ENCODE measurements at places on chromosomes 3 and 15. TPM values are rescaled to one million over a fixed set of nuclear protein-coding genes. Genes with fewer than 3 reads are reported as not detected.

- no peak for DNase-seq
Measured at GRCh38 chr15:89912674-89913396, at the start of gene ARPIN. Gene ARPIN (minus strand): TSS chr15:89912952. CDS start chr15:89912835, 117 bp downstream.

DNA sequence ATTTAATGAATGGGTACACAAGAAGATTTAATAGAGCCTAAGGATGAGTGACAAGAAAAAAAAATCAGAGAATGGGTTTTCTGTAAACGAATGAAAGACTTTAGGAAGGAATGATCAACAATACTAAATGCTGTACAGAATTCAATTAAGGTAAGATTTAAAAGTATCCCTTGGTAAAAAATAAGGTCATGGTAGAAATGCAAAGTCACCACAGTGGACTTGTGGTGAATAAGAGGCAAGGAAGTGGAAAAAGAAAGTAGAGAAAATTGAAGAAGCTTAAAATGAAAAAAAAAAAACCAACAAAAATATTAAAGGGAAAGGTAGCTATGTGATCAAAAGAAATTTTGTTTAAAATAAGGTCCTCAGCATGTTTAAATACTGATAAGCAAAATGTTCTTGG is 82.4 kb downstream of the PLSCR2 start:
- no peak for DNase-seq

GRCh38 chr15:33872416-33873106 is 95.7 kb upstream of the CHRM5 start:
- DNase-seq = no peak

Gene MUSTN1
- total RNA-seq = 15.7 TPM

Measured in esophagus squamous epithelium (tissue), 5 donors.